ENCODE measurements at places on chromosomes 1 and 21. TPM values are rescaled to one million over a fixed set of nuclear protein-coding genes. Genes with fewer than 3 reads are reported as not detected.

DNA sequence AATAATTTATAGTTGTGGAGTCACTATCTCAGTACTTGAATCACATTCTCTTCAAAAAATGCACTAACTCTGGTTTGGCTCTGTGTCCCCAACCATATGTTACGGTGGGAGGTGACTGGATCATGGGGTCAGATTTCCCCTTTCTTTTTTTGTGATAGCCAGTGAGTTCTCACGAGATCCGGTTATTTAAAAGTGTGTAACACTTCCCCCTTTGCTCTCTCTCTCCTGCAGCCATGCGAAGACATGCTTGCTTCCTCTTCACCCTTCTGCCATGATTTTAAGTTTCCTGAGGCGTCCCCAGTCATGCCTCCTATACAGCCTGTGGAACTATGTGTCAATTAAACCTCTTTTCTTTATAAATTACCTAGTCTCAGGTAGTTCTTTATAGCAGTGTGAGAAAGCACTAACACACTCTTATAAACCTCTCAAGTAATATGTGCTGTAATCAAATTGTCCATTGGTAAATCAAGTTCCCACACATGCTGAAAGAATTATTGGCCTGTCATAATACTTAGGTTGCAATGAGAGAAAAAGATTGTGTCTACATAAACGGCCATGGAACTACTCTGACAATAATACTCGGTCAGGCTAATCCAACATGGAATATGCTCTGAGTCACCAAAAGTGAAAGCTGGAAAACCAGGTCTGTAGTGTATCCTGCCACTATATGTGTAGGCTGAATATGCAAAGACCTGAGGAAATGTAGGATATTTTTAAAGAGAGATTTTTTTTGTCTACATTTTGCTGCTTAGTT is 107.5 kb downstream of the SLC44A5 start:
- no peaks in the 10 kb centered on the region for H3K36me3 ChIP-seq
- no peak overlapping the region for H3K4me3 ChIP-seq
- DNase-seq: no peak
- H3K27ac ChIP-seq: no peak overlapping the region
- H3K27me3 ChIP-seq: no peaks in the 10 kb centered on the region

The GSTM5 gene
- 8.4 TPM for total RNA-seq

The ARV1 gene
- total RNA-seq: 16.9 TPM

GRCh38 chr1:55503663-55504305 is 288.6 kb upstream of the USP24 start:
- H3K4me1 ChIP-seq: no peaks in the 10 kb centered on the region
- no peaks in the 10 kb centered on the region for H3K27me3 ChIP-seq
- H3K27ac ChIP-seq: no peak overlapping the region
- H3K4me3 ChIP-seq: no peak overlapping the region

All from left lung (tissue), 14 donors.